NCI-H446 treated with DMSO at 0.1 percent for 48 hours (cell line): ENCODE measurements at places on chromosomes 5 and 9.

DNA sequence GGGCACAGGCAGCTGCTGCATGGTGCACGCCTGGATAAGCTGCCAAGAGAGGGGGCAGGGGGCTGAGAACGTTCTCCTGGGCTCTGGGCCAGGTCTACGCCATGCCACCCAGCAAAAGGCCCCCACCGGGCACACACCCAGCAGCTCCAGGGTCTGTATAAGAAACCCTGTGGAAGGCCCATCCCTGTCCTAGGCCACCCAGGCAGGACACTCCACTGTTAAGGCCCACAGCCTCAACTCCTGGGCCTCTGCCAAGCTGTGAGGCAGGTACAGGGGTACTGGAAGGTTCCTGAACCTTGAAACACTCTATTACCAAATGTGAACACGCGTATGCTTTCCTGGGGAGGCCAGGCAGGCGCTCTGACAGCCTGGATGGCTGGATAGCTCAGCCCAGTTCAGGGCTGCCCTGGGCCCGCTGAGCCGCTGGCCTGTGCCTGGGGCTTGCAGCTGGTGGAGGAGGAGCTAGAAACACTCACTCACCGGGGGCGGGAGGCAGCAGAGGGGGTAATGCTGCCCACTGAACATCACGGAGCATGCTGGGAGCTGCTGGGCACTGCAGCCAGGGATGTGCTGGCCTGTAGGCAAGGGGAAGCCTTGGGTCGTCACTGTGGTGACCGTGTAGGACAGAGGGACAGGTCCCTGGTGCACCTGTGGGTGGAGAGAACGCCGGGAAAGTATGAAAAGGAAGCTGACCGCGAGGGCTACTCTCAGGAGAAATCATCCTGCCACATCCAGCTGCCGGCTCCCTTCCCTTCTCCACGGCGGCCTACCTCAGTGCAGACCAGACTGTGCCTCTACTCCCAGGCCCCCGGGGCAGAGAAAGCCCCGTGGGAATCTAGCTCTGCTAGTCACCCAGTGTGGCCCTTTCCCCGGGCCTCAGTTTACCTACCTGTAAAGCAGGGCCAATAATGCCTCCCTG lies 6.0 kb downstream of the RNF44 start:
- DNase-seq = no peak

DNA sequence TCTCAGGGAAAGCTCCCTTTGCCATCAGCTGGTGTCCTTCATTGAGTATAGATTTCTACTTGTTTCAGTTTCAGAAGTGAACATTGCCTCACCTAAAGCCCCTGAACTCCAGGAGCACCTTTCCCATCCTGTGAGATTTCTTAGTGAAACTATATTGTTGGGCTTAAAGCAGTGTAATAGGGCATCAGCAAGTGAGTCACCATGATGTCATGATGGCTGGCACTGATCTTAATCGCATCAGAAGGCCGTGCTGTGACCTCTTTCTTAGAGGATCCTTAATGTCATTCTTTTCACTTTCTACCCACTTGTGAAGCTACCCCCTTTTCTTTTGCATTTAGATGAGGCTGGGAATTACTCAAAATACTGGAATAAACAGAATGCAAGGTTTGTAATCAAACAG lies 401.3 kb downstream of the MTRR start:
- DNase-seq = no peak

- no peak for DNase-seq
These were observed 38.2 kb upstream of the LPAR1 start for GRCh38 chr9:111076519-111076918.

DNA sequence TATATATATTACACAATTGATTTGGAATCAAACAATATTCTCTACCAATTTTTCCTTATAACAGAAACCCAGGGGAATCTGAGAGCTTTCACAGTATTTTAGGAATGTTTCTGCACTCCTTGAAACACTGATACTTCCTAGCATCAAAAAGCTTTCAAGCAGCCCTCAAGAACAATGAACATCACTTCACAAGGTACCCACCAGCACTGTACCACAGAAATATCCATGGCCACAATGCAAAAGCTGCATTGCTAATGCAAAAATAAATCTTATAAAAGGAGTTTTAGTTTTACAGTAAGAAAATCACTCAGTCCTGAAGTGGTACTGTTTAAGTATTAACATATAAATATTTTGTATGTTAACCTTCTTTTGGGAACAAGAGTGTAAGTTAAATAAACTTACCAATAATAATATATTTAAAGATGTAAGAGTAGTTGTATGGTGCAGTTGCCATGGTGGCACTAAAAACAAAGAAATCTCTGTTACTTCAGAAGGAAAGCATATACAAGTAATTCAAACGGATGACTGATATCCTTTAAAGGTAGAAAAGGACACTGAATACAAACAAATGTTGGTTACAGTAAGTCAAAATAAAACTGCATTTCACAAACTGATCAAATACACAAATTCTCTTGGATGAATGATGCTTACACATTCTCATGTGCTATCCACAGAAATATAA lies 8.6 kb downstream of the RAB14 start:
- DNase-seq = no peak

- DNase-seq = no peak
These were observed 157.1 kb downstream of the ZNF462 start for GRCh38 chr9:107020040-107020530.

DNA sequence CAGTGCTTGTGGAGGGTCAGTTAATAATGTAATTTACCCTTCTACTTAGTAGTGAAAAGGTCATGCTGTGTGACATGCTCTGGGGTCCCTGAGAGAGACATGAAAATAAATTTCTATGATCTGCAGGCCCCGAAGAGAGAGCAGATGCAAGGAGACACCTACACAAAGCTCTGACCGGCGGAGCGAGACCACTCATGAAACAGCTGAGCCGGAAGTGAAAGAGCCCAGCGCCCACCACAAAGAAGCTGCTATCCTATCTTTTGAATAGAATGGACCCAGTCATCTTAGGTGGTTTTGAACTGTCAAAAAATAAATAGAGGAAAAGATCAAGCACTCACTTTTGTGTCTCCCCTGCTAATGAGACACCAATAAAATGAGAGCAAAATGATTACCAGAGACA lies 190.0 kb downstream of the MED10 start:
- no peak for DNase-seq

DNA sequence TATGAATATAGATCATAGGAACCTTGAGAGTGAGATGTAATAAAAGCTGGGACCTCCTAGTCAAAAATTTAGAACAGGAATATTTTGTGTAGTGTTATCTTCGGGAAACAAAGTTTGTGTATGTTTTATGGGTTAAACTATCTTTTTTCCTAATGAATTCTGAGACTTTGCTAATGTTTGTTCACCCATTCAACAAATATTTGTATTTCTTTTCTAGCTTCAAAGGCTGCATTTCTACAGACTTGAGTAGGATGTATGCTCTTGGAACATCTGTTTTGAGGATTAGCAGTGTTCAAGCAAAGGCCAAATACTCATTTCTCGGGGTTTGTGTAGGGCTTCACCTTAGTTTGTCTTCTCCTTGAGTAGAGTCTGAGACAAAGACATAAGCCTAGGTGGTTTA lies 16.2 kb downstream of the NDUFS4 start:
- no peak for DNase-seq

DNA sequence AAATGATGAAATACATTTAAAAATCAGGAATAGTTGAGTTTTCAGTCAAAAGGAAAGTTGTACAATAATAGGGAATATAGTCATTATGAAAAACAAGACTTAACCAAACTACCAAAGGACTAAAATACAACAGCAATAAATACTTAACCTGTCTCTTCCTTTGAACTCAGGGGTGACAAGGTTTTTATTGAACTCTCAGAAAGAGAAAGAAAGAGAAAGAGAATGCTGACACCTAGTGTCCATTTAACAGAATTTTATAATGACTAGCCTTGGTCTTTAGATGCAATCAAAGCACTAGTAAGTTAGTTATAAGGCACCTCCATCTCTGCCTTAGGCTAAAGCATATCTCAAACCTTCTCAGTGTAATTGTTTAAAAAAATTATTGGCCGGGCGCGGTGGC lies 47.5 kb downstream of the UIMC1 start:
- peak; percentile 20 for DNase-seq

GRCh38 chr9:99038484-99038820 lies 66.5 kb upstream of the TGFBR1 start:
- no peak for DNase-seq

GRCh38 chr5:37569466-37569865 lies 190.3 kb downstream of the WDR70 start:
- DNase-seq = no peak

DNA sequence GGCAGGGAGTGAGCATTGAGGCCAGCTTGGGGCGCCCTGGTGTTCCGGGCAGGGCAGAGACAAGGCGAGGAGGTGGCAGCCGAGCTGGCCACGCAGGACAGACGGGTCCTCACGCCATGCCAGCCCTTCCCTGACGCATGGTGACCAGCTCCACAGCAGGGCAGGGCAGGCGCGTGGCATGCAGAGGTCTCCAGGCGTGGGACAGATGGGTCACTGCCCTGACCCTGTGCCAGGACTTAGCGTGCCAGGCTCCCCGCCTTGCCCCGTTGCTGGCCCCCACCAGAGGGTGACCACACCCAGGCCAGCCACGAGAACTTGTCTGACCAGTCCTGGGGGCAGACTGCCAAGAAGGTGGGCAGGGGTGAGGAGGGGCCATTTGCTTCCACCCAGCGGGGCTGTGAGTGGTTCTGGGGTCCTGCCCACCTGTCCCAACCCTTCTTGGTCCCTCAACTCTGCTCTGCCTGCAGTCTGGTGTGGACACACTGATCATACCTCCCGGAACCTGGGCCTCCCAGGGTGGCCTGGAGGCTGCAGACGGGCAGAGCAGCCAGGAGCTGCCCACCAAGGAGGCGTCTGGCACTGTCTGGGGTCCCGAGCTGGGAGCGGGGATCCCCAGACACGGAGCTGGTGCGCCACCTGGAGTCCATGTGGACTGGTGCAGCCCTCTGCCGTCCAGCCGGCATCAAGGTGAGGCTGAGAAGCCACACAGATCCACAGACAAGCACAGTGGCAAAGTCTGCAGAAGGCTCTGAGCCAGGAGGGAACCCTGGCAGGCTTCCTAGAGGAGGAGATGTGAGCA lies at the start of gene RNF224:
Gene RNF224 (plus strand): TSS at position 449 of the 799 bp plus-strand sequence. CDS start 834 bp downstream, outside the sequence.
- DNase-seq = no peak

GRCh38 chr5:51832934-51833470 lies 449.8 kb downstream of the ISL1 start:
- no peak for DNase-seq

- DNase-seq = no peak
These were observed 54.4 kb downstream of the SMIM23 start for GRCh38 chr5:171840066-171840465.

DNA sequence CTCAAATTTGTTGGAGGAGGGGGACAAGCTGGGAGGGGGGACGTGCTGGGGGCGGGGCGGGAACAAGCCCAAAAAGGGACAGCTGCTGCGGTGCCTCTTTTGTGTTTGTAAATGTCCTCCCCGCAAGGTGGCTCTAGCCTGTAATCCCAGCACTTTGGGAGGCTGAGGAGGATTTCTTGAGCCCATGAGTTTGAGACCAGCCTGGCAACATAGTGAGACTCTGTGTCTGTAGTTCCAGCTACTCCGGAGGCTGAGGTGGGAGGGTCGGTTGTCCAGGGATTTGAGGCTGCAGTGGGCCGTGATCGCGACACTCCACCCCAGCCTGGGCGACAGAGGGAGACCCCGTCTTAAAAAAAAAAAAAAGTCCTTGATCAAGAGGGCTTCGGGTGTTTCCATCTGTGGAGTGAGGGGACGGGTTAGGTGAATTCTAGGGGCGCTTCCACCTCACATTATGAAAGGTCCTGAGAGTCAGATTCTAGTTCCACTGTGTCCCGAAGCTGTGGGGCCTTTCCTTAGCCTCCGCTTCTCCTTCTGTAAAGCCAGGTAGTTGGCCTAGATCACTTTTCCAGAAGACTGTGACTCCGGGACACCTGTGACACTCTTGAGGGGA lies 779 bp upstream of the CTNNA1 start:
- DNase-seq = no peak

- no peak for DNase-seq
These were observed 143.1 kb downstream of the IRX2 start for GRCh38 chr5:2608391-2608790.

GRCh38 chr5:44935262-44935661 lies 126.5 kb downstream of the MRPS30 start:
- DNase-seq = peak; percentile 94

- no peak for DNase-seq
These were observed 2.9 kb downstream of the B4GALT1 start for GRCh38 chr9:33164138-33164809.

DNA sequence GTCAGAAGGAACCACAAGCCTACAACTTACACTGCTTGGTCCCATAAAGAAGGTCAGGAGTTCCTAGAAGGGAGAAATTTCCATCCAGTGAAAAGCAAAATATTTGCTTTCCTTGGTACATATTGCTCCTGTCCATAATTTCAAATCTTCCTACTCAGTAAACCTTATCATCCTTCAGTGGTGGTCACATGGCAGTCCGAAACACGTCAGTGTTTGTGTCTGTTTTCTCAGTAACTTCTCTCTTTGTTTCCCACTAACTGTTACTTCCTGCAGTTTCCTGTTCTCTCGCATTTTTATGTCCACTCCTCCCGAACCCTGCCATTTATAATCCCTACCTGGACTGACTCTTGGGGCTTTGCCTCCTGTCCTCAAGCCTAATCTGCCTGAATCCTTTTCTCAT lies 129.1 kb downstream of the FANCC start:
- no peak for DNase-seq

DNA sequence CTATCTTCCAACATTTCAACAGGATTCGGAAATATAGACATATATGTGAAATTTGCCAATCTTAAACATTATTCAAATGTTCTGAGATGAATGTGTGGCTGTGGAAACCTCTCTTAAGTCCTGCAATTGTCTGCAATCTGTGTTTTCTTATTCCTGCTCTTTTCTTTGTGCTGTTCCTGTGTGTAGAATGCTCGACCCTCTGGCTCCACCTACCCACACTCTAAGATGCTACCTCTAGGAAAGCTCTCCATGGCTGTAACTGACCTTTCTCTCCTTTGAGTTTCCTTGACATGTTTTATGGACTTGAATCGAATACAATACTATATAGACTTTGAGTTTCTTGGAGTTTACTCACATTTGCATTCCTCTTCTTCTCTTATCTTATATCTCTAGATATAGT lies 120.6 kb upstream of the ASTN2 start:
- no peak for DNase-seq

DNA sequence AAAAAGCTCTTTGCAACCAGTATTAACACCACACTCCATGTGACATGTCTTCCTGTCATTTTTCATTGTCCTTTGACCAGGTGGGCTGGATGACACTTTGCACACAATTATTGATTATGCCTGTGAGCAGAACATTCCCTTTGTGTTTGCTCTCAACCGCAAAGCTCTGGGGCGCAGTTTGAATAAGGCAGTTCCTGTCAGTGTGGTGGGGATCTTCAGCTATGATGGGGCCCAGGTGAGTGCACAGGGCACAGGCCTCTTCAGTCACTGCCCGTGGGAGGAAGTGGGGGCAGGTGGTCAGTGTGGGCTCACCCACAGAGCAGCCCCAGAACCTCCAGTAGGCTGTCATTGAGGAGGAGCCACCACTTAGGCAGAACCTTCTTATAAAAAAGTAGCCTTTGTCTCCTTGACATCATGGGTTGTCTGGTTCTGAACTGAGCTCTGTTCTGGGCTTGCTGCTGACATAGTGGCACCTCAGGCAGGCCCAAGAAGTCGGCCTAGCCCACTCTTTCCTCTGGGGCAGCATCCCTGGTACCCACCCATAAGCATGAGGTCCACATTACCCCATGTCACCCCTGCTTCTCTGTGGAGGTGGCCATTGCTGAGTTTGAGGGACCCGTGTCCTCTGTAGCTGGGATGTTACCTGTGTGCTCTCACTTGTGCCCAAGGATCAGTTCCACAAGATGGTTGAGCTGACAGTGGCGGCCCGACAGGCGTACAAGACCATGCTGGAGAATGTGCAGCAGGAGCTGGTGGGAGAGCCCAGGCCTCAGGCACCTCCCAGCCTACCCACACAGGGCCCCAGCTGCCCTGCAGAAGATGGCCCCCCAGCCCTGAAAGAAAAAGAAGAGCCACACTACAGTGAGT lies 39.3 kb downstream of the SECISBP2 start:
- no peak for DNase-seq
